ENCODE measurements at places on chromosomes 2 and 18.

DNA sequence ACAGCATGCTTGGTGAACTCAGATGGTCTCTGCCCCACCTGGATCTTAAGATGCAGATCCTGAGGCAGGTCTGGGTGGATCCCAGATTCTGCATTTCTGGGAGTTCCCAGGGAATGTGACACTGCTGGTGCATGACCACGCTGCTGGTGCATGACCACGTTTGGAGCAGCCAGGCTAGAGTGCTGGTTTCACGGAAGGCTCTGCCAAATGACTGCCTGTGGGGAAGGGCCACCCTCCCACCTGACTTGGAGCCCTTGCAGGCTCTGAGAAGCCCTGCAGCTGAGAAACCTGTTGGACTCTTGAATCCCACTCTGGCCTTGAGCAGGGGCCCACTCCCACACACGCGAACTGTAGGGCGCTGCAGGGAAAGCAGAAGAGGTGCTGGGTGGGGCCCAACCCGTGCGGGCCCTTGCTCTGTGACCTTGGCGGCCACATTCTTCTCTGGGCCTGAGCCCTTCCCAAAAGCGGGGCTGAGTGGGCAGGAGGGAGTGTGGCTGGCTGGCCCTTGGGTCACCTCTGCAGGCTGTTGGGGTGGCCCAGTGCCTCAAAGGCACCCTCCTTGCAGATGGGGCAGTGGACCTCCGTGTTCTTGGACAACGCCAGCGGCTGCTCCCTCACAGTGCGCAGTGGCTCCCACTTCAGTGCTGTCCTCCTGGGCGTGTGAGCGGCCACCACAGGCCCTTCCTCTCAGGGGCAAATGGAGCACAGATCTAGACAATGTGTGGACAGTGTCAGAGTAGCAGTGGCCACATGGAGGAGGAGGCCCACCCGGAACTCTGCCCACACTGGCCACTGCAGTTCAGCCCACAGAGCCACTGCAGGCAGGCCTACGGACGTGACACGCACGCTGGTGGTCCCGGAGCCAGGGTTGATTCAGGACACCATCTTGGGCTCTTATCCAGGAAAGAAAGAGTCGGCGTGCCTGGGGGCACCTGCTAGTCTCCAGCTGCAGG, 7.9 kb downstream of the ERFE start:
- no peak for DNase-seq

DNA sequence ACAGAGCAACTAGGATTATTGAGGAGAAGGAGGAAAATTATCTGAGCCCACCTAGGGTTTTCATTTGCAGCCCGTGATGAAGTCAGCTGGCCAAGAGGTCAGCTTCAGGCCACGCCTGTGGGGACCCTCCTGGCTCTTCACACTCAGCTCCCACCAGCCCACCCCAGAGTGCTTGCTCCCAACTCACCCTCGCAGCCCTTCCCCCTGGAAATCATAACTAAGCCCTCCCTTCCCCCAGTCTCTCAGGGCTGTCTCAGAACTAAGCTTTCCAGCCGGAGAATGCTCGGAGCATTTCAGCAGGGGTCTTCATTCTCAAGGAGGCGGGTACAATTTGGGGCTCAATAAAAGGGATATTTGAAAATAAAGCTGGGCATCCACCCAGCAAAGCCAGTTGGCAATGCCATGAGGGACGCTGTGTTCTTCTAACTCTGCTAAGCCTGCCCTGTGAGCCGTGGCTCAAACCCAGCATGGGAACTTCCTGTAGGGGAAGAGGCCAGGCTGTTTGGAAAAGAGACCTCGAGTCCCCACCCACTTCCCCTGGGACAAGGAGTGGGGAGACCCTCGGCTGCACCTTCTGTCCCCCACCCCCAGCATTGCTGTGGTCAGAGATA, 194.9 kb downstream of the CTIF start:
- DNase-seq: no peak

GRCh38 chr18:54919412-54919811, 39.8 kb downstream of the CCDC68 start:
- no peak for DNase-seq

DNA sequence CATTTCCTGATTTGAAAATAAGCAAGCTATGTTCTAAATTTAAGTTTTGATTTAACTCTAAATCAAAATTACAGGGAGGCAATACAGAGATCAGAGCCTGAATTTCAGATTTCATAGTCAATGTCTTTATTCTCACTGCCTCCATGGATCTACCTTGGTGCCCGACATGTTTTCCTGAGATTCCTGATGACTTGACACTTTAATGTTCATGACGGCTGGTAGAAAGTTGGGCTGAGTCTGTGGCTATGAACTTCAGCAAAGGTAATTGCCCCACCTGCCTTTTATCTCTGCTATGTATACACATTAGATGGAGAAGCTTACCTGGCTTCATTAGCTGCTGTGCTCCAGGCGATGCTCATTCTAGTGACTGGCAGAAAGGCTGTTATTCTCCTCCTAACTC, 1390.5 kb upstream of the CELF4 start:
- DNase-seq: no peak

DNA sequence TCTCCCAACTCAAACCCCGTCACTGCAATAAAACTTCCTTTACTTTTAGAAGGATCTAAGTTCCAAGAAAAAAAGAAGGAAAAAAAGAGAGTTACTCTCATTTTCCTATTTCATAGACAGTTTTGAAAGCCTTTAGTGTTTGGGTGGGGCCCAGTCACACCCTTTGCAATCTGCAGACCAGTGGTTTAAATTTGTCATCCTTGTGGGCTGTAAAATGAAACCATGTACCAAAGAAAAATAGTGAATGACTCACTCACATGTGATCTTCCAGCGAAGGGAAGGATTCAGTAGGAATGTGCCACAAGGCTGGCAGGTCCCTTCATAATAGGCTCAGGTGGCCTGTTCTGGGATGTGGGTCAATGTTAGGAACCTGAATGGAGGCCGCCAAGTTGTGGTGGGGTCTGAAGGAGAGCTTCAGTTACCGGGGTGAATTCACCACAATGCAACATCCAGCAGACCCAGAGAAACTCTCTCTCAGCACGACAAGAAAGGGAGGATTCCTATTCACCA, 28.3 kb downstream of the ANXA4 start:
- no peak for DNase-seq

DNA sequence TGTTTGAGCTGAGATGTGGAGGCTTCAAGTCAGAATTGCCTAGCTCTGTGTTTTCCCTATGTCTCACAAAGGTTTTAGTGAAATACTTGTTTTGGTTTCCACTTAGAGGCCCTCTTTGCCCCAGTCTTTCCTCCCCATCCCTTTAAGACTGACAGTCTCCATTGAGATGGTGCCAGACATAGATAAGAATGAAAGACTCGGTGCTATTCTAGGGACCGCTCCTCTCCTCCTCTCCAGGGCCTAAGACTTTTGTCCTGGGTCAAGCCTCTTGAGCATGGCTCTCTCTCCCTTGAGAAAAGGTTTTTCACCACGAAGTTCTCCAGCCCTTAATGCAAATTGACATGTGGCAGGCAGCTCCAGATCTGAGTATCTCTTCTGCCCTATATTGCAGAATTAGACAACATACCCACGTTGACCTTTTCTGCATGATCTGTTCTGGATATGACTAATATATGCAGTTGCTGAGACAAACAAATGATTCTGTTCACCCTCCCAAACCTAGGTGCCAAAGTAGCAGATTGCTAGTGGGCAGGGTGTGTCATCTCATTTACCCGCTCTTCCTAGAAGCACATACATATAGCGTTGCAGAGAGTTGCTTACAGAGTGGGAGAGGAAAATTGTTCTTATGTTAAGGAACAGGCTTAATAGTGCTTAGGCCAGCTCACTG, 47.5 kb upstream of the ACSL3 start:
- DNase-seq: no peak

DNA sequence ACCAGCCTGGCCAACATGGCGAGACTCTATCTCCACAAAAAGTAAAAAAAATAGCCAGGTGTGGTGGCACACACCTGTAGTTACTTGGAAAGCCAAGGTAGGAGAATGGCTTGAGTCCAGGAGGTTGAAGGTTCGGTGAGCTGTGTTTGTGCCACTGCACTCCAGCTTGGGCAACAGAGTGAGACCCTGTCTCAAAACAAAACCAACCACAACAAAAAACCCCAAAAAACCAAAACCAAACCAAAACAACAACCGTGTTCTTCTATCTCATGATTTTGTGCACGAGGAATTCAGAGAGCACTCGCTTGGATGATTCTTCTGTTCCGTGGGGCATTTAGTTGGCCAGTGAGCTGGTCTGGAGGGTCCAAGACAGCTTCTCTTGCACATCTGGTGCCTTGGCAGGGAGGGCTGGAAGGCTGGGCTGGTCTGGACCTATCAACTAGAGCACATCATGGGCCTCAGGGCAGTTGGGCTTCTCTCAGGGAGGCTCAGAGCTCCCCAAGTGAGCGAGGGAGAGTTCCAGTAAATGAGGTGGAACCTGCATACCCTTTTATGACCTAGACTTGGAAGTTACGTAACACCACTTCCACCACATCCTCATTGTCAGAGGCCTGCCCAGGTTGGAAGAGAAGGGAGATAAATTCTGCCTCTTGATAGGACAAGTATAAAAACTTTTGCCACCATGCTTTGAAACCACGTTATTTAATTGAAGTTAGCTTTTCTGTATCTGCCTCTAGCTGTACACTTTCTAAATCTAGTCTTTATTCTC, 25.2 kb downstream of the SIX2 start:
- DNase-seq: no peak

- no peak for DNase-seq
These were observed 192.9 kb downstream of the NOL4 start for GRCh38 chr18:34031810-34032209.

- DNase-seq: no peak
These were observed 18.2 kb upstream of the FTCDNL1 start for GRCh38 chr2:199869227-199869541.

GRCh38 chr2:48874282-48874681, 118.8 kb upstream of the LHCGR start:
- DNase-seq: no peak

GRCh38 chr18:13222856-13223281, 4.3 kb downstream of the LDLRAD4 start:
- no peak for DNase-seq

DNA sequence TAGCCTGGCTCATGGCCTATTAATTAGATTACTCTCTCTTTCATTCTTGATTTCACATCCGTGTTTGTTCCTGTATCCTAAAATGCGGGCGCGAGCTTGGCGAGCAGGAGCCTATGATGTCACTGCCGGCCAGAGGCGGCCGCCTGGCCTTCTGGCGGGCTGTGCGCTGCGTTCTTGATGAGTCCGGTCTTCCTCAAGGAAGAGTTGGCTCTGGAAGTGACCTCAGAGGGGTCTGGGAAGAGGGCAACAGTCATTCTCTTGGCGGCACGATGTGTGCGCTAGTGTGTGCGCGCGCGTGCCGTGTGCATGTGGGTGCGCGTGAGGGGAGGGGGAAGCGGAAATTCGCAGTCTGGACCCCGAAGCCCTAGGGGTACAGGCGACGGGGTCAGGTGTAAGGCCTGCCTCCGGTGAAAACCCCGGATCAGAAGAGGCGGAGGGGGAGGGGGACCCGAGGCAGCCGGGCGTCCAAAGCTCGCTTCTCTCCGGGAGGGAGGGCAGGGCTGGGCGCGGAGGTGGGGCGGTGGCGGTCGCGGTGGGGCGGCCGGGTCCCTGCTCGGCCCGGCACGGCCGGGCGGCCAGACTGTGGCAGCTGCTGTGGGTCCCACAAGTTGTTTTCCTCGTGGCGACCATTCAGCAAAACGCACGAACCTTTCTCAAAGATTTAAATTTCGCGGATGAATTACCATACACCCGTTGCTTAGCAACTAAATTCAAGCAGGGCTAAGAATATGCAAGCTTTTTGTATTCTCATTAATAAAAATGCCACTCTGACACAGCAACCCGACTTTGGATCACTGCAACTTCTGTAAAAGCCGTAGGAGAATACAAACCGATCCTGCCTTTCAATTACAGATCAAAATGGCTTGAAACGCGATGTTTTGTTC, 8.4 kb downstream of the POU3F3 start:
- no peak for DNase-seq

DNA sequence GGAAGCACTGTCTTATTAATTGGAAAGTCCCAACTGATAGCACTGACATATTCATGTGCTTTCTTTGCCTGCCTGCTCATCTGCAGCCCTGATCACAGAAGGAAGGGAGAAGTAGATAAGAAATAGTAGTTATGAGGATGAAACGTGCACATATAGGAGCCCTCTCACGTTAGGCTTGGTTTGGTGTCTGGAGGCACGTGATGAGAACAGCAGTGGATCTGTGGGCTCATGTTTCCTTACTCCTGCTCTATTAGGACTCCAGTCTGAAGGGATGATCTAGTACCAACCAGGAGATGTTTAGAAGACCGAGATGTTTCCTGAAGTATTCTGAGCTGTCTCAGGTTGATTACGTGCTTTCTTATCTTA, 84.9 kb downstream of the MAP4K4 start:
- no peak for DNase-seq

GRCh38 chr2:45720210-45720609, 68.7 kb downstream of the PRKCE start:
- no peak for DNase-seq

- no peak for DNase-seq
These were observed 16.6 kb downstream of the CNDP1 start for GRCh38 chr18:74550886-74551285.

- DNase-seq: no peak
These were observed 125.7 kb upstream of the RND3 start for GRCh38 chr2:150612957-150613710.

- no peak for DNase-seq
These were observed 21.6 kb downstream of the DARS1 start for GRCh38 chr2:135963841-135964240.

- DNase-seq: no peak
These were observed 985 bp downstream of the ILKAP start for GRCh38 chr2:238202326-238203093.

GRCh38 chr2:238869293-238870124, 21.6 kb downstream of the TWIST2 start:
- no peak for DNase-seq

GRCh38 chr2:69796174-69796573, 33.3 kb upstream of the GMCL1 start:
- no peak for DNase-seq

DNA sequence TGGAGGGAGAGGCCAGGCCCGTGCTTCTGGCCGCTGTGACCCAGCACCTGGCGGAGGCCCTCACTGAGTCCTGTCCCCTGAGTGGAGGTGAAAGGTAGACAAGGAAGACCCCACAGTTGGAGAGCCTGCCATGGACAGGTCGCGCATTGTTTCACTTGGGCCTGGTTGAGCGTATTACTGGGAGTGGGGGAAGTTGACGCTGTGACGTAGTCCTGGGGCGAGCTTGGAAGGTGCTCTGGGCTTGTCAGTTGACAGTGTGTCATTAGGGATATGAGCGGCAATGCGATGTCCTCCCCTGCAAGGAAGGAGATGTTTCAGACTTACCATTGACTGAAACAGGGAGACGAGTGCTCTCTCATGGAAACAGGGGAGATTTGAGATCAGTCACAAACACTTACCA, 127.1 kb downstream of the SH3RF3 start:
- DNase-seq: no peak

Measured in activated T-helper 1 cell treated with anti-CD3 and anti-CD28 coated beads, Interleukin-2, amount 50 U/mL, for 16 hours (primary cell).